ENCODE measurements at places on chromosomes 16 and 17.
A peak's percentile ranks its signal among the peaks of the same experiment; 100 is the strongest.

- no peak overlapping the region for H3K27ac ChIP-seq
- H3K36me3 ChIP-seq, result peaks cover 15% of the 10 kb centered on the region
Measured at GRCh38 chr16:68860978-68861892, 17.9 kb downstream of the TANGO6 start.

GRCh38 chr17:48830840-48831548 lies at the start of gene CALCOCO2:
Gene CALCOCO2 (plus strand): TSS chr17:48831035. CDS start chr17:48841708, 10,673 bp downstream.
- H3K4me3 ChIP-seq, result peak within 1 kb of the TSS; percentile 99
- H3K36me3 ChIP-seq, result peaks cover 2% of the 10 kb centered on the region
- DNase-seq, result peak; percentile 94

GRCh38 chr16:84726079-84726668 lies 26.4 kb downstream of the USP10 start:
- H3K27me3 ChIP-seq, result no peaks in the 10 kb centered on the region
- H3K4me1 ChIP-seq, result peaks cover 18% of the 10 kb centered on the region
- H3K27ac ChIP-seq, result no peak overlapping the region
- H3K36me3 ChIP-seq, result peaks cover 5% of the 10 kb centered on the region
- DNase-seq, result peak; percentile 86

DNA sequence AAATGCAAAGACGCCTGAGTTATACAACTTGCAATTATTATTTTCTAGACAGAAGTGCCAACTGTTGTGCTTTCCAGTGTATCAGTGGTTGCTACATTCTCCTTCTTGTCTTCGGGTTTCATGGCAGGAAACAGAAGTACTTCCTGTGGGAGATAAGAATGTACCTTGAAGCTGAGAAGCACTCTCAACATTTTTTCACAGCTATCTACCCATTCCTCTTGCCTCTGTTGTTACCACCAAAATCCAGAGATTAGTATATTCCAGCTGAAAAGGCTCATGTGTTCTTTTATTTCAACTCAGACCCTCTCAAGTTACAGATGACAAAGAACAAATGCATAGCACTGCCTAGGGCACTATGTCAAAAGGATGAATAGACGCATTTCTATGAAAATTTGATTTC lies 4.8 kb upstream of the ADAT1 start:
- no peaks in the 10 kb centered on the region for H3K4me1 ChIP-seq
- H3K27me3 ChIP-seq, result no peaks in the 10 kb centered on the region
- H3K36me3 ChIP-seq, result peaks cover 72% of the 10 kb centered on the region
- no peak for DNase-seq

- peaks cover 37% of the 10 kb centered on the region for H3K27me3 ChIP-seq
- H3K27ac ChIP-seq, result no peak overlapping the region
- H3K36me3 ChIP-seq, result no peaks in the 10 kb centered on the region
- no peak overlapping the region for H3K4me3 ChIP-seq
- no peaks in the 10 kb centered on the region for H3K4me1 ChIP-seq
- DNase-seq, result no peak
Measured at GRCh38 chr17:6019959-6020358, 50.2 kb upstream of the WSCD1 start.

DNA sequence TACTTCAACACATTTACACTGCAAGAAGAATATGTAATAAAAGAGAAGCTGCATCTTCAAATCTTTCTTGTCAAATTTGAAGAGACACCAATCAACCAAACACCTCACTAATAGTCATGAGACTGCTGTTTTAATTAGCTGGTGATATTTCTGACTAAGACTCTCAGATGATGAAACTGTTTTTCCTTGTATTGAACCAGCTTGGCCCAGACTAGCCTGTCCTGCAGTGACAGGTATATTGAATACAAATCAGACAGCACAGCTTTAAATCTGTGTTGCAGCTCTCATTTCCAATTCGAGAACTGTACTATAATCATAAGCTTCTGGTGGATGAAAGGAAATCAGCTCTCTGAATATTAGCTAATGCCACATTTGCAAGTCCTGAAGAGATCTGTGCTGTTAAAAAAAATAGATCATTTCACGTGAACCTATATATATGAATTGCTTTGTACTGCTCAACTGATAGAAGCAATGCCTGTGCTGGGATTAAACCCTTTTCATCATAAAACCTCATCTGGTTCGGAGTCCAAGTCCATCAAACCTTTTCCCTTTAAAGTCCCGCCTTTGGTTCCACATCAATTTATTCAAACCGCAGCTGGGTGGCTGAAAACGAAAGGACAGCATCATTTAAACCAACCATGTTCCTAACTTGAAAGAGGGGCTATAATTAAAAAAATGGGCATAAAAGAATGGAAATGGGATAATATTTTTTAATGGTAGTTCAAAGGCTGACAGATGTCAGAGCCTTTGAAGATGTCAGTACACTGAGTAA lies 306.2 kb downstream of the CEP112 start:
- H3K36me3 ChIP-seq, result no peaks in the 10 kb centered on the region
- no peak overlapping the region for H3K27ac ChIP-seq

GRCh38 chr17:830950-831349 lies 48.8 kb downstream of the MRM3 start:
- no peaks in the 10 kb centered on the region for H3K36me3 ChIP-seq
- no peak for DNase-seq
- H3K27me3 ChIP-seq, result no peaks in the 10 kb centered on the region

DNA sequence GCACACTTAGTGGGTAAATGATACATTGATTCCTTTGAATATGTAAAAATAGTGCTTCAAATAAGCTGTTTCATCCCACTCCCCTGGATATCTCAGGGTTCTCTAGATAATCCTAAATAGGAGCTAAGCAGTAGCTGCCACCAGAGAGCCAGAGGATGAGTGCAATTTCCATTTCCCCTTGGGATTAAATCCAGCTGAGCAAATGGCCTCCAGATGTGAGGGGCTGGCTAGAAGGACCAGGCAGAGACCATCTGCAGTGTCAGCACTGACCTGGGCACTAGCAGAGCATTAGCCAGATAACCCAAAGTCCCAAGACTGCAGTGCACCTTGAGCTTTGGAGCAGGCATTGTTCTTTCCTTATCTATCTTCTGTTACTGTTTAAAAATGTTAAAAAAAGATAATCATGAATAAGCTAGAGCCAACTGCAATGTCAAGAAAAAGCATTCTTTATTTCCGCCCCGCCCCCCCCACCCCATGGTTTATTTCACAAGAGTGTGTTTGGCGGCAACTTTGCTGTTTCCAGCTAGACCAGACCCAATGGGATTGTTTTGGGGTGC lies 19.5 kb downstream of the GPR179 start:
- peaks cover 2% of the 10 kb centered on the region for H3K4me1 ChIP-seq
- no peak for DNase-seq
- peaks cover 17% of the 10 kb centered on the region for H3K27me3 ChIP-seq

- H3K4me3 ChIP-seq, result no peak overlapping the region
- no peaks in the 10 kb centered on the region for H3K27me3 ChIP-seq
- no peak overlapping the region for H3K27ac ChIP-seq
- H3K4me1 ChIP-seq, result peaks cover 4% of the 10 kb centered on the region
- no peaks in the 10 kb centered on the region for H3K36me3 ChIP-seq
Measured at GRCh38 chr17:81135505-81136278, 29.6 kb upstream of the PVALEF start.

GRCh38 chr16:72236866-72237265 lies 64.9 kb upstream of the PMFBP1 start:
- H3K27me3 ChIP-seq, result no peaks in the 10 kb centered on the region
- H3K36me3 ChIP-seq, result no peaks in the 10 kb centered on the region
- DNase-seq, result no peak
- H3K4me3 ChIP-seq, result no peak overlapping the region

GRCh38 chr16:31471875-31472708 lies at the start of gene TGFB1I1:
Gene TGFB1I1 (plus strand): TSS chr16:31472152. CDS start chr16:31472189, 37 bp downstream.
- peaks cover 40% of the 10 kb centered on the region for H3K36me3 ChIP-seq
- no peaks in the 10 kb centered on the region for H3K27me3 ChIP-seq
- peaks cover 23% of the 10 kb centered on the region for H3K4me1 ChIP-seq

DNA sequence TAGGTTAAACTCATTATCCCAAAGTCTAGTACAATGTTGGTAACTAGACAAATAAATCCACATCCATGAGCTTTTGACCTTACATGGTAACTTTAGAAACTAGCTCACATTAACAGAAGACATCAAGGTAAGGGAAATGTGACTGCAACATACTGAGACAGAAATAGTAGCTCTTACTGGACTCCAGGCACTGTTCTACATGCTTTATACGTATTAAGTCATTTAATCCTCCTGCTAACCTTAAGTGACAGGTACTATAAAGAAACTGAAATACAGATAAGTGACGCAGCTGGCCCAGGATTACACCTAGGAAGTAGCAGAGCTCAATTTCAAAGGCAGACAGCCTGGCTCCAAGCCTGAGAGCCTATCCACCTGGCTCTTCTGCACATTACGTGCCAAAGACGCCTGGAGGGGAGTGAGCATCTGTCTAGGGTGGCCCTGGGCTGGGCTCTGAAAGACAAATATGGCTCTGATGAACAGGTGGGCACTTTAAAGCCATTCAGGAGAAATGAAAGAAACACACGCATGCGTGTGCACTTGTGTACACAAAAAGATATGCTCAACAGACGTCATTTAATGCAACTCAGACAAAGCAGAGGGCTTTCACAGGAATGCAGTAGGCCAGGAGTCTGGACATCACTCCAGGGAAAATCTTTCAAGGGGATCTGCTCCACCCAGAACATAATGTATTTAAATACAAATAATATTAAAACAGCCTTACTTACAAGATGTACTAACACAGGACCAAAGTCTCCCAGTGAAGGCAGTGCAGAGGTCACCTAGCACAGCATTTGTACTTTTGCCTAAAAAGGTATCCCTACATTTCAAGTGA lies 4.4 kb downstream of the ZC3H7A start:
- no peaks in the 10 kb centered on the region for H3K27me3 ChIP-seq
- peaks cover 10% of the 10 kb centered on the region for H3K36me3 ChIP-seq
- peaks cover 23% of the 10 kb centered on the region for H3K4me1 ChIP-seq
- H3K4me3 ChIP-seq, result no peak overlapping the region

GRCh38 chr17:46147296-46147695 lies 45.9 kb downstream of the KANSL1 start:
- H3K36me3 ChIP-seq, result peaks cover 12% of the 10 kb centered on the region
- no peak for DNase-seq
- H3K27ac ChIP-seq, result no peak overlapping the region

DNA sequence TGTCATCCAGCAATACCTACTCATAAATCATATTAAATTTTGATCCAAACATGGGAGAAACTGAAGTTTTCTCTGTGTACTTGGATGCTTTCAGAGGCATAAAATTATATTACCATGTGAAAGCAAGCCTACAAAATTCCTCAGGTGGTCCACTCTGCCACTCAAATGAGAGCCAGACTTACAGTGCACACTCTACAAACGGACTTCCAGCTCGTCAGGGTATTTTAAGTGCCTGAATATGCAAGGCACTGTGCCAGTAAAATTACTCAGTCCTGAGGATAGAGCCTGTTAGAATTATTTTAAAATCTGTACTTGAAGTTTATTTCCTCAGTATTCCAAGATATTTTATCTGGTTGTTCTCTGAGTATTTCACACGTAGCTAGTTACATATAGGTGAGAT lies 54.5 kb downstream of the TENT4B start:
- no peak overlapping the region for H3K4me3 ChIP-seq
- H3K27me3 ChIP-seq, result no peaks in the 10 kb centered on the region
- peaks cover 19% of the 10 kb centered on the region for H3K4me1 ChIP-seq

DNA sequence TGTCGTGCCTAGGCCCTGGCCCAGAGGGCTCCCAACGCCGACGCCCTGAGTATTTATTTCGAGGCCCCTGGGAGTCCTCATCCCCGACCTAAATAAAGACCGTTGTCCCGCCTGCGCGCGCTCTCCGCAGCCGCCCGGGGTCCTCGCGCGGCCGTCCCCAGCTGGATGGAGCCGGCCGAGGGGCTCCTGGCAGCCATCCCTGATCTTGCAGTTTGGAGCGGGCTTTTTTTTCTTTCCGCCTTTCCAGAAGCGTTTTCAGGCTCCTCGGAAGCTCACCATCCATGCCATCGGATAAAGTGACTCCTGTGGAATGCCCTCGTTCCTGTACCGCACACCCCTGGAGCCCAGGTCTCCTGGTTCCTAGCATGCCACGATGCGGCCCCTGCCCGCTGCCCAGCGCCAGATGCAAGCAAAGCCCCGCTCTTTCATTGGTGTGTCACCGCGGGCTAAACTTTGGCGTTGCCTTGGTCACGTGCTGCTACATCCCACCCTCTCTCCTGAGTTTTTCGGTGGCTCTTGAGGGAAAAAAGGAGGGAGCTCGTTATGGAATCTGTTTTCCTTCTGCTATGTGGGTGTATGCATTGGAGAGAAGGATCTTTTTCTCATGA lies 716 bp downstream of the TMEM94 start:
- H3K4me1 ChIP-seq, result peaks cover 7% of the 10 kb centered on the region
- peak; percentile 64 for DNase-seq
- no peaks in the 10 kb centered on the region for H3K27me3 ChIP-seq
- H3K4me3 ChIP-seq, result peak overlapping the region; percentile 77

- H3K4me1 ChIP-seq, result peaks cover under 1% of the 10 kb centered on the region
- peak; percentile 41 for DNase-seq
- no peaks in the 10 kb centered on the region for H3K27me3 ChIP-seq
- H3K27ac ChIP-seq, result no peak overlapping the region
- H3K36me3 ChIP-seq, result no peaks in the 10 kb centered on the region
- H3K4me3 ChIP-seq, result no peak overlapping the region
Measured at GRCh38 chr17:49343273-49343672, 18.8 kb downstream of the ZNF652 start.

DNA sequence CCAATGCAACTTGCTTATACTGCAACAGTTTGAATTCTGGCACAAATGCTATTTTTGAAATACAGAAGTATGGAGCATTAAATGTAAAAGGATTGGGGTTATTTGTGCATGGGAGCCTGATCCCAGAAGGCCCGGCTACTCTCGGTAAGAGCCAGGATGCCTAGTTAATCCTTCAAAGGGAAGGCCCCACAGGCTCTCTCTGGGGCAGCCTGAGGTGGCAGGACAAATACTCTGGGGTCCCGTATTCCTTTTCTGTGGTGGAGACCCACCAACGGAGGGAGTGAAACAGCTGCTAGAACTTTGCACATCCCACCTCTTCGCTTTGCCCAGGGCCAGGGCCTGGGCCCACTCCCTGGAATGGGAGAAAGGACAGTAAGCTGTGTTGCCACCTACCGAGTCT lies 30.4 kb downstream of the ERN1 start:
- DNase-seq, result no peak
- no peak overlapping the region for H3K27ac ChIP-seq
- H3K4me1 ChIP-seq, result peaks cover 3% of the 10 kb centered on the region
- no peak overlapping the region for H3K4me3 ChIP-seq
- peaks cover 21% of the 10 kb centered on the region for H3K36me3 ChIP-seq
- no peaks in the 10 kb centered on the region for H3K27me3 ChIP-seq

GRCh38 chr16:89574681-89575246 lies 794 bp upstream of the CPNE7 start:
- H3K27ac ChIP-seq, result no peak overlapping the region
- H3K4me1 ChIP-seq, result peaks cover 27% of the 10 kb centered on the region
- peaks cover 4% of the 10 kb centered on the region for H3K36me3 ChIP-seq
- peaks cover 47% of the 10 kb centered on the region for H3K27me3 ChIP-seq
- DNase-seq, result peak; percentile 80
- peak overlapping the region; percentile 62 for H3K4me3 ChIP-seq

Data from mesenchymal stem cell (in vitro differentiated cells and primary cell).